Caki2 (cell line): ENCODE measurements at places on chromosomes 2 and 18.

DNA sequence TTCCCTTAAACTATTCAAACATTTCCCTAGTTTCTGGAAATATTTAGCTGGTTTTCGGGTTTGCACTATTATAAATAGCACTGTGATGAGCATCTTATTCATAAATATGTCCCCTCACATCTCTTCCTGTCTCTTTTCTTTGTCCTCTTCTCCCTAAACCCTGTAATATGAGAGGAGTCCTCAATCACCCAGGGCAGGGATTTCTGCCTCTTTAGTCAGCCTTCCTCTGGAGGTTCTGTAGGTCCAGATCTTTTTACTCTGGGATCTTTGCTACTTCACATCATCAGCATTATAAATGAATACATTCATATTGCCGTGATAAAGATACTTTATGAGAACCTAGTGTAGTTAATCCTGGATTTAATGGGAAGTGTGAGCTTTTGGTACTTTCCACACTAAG is 87.9 kb upstream of the TTN start:
- DNase-seq, result no peak

DNA sequence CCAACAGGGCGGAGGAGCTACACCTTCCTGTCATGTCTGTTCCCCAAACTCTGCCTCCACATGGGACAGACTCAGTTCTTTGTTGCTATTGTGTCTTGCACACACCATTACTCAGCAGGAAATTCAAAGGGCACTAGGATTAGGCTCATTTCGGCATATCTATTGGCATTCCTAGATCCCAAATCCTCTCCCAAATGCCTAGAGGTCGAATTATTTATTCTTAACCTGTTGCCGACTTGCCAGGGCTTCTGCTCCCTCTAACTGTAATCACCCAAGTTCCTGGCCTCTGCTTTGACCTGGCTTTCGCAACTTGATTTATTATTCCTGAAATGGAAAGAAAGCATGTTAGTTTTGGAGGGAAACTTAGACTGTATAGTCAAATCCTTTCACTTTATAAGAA is 67.8 kb upstream of the ST6GAL2 start:
- DNase-seq, result no peak

GRCh38 chr2:16218625-16219024 is 278.3 kb downstream of the MYCN start:
- no peak for DNase-seq

DNA sequence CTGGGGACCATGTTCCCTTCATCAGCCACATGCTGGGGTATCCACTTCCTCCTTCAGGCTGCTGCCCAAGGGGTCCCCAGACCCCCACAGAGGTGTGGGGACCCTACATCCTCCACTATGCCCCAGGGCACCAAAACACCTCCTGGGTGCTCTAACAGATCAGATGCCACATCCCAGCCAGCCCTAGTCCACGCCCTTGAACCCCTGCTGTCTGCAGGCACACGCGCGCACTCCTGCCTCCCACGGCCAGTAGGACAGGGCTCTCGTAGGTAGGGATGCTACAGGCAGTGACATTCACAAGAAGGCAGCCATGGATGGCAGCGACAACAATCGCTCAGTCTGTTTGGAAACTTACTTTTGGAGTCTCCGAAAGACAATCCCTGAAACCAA is 3.0 kb upstream of the GPC1 start:
- no peak for DNase-seq

DNA sequence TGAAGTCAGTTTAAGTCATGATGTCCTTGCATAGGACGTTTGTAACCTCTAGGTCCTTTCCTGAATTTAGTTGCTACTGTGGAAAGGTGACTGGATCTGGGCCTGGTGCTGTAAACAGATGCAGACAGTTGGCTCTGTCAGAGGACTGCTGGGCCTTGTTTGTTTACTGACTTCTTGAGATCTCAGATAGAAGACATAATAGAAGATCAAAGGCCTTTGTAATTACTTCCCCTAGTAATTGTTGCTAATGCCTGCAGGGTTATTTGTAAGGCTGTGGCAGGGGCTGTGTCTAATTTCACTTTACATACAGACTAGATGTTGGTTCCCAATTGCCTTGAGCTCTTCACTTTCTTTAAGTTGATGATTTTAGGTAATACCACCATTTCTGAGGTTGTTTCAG is 42.5 kb downstream of the LYPD6B start:
- no peak for DNase-seq

- no peak for DNase-seq
These were observed 13.2 kb downstream of the SLC9A2 start for GRCh38 chr2:102632380-102633175.

- no peak for DNase-seq
These were observed 180.6 kb downstream of the ZNF407 start for GRCh38 chr18:74778191-74778847.

DNA sequence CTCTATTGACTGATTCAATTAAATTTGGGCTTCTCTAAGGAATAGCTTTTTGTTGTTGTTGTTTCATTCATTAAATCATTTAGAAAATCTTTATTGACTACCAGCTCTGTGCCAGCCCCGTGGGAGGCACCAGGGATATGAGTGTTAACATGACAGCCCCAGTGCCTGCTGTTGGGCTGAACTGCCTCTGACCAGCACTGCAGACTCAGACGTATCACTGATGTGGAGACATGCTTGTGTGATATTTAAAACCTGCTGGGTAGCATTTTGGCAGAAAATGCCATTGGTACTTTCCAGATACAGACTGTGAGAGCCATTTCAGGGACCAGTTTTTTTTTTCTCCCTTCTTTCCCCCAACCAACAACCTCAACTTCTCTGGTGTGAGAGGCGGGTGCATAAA is 38.6 kb upstream of the KCNF1 start:
- no peak for DNase-seq

DNA sequence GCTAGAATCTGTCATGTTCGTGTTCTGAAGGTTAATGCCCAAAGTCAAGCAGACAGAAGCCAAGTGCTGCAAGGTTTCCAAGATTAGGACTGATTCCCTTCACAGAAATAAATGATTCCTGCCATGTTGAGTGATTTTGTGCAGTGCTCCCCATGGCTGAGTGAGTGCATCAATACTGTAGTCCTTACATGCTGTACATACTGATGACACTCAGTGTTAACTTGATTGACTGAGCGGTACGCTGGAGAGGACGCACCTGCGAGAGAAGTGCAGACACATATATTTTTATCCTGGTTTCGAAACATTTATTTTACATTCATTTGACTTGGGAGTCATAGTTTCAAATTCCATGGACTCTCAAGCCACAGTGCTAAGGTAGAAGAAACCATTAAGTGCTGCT is 92.0 kb downstream of the ASXL3 start:
- DNase-seq, result no peak

DNA sequence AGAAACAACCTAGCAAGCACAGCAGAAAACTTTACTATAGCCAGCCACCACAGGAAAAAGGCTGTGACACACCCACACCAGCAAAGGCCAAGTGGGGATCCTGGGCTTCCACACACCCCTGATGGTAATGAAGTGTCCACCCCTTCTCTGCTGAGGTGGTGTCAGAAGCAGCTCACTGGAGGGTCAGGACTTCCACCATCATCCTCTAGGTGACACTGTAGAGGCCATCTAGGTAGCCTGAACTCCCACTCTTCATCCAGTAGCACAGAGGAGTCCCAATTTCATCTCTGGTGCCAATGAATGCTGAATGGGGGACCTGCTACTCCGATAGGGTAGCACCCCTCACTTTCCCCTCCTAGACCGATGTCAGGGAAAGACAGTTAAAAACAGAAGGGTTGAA is 1544.4 kb downstream of the LRP1B start:
- peak; percentile 33 for DNase-seq

DNA sequence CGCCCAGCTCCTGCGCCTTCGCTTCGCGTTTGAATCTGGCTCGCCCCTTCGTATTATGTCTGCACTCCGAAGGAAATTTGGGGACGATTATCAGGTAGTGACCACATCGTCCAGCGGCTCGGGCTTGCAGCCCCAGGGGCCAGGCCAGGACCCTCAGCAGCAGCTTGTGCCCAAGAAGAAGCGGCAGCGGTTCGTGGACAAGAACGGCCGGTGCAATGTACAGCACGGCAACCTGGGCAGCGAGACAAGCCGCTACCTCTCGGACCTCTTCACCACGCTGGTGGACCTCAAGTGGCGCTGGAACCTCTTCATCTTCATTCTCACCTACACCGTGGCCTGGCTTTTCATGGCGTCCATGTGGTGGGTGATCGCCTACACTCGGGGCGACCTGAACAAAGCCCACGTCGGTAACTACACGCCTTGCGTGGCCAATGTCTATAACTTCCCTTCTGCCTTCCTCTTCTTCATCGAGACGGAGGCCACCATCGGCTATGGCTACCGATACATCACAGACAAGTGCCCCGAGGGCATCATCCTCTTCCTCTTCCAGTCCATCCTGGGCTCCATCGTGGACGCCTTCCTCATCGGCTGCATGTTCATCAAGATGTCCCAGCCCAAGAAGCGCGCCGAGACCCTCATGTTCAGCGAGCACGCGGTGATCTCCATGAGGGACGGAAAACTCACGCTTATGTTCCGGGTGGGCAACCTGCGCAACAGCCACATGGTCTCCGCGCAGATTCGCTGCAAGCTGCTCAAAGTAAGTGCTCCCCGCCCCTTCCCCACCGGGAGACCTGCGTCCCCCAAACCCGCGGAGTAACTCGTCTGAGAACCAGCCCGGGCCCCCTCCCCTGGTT is 453 bp downstream of the KCNJ3 start:
- DNase-seq, result no peak

DNA sequence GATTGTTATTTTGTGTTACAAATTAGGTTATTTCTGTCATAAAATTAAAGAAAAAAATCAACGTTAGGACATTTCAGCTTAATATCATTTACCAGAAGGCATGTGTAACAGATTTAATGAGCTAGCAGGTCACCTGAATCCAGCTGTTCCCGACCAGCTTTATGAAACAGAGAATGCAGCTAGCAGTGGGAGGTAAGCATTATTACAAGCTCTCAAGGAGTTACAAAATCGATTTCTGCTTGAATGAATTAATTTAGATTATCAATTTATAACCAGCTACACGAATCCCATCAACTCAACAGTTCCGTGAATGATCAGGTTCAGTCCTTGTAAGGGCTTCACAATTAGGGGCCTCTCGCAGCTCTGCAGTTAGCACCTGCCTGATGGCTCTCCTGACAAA is 211.9 kb downstream of the PTGR3 start:
- no peak for DNase-seq

DNA sequence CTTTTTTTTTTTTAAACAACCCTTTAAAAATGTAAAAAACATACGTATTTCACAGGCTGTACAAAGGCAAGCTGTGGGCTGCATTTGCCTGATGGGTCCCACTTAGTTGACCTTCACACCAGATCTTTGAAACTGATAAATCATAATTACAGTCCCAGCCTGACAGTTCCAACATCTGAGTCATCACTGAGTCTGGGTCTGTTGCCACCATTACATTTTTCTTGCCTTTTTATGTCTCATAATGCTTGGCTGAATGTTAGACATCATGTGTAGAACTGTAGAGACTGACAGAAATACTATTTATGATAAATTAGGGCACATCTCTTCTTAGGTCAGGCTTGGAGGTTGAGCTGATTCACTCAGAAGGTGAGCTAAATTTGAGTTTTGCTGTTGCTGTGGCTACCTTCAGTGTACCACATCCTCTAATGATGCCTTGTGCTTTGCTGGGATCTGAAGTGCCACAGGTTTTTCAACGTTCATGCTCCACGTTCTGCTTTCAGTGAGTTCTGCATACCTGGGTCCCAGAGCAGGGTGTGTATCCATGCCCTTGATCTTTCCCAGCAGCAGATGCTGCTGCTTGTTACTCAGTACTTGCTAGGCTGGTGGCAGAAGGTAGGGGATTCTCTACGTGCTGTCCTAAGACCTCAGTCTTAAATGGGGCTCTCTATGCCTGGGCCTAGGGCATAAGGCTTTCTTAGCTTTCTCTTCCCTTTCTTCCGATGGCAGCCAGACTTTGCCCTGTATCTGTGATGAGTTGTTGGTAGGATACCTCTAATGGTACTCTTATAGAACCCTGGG is 160.6 kb upstream of the SMAD7 start:
- no peak for DNase-seq

GRCh38 chr2:51981783-51982182 is 949.9 kb upstream of the NRXN1 start:
- no peak for DNase-seq

- DNase-seq, result no peak
These were observed 7.6 kb downstream of the BCL2 start for GRCh38 chr18:63312019-63312409.

DNA sequence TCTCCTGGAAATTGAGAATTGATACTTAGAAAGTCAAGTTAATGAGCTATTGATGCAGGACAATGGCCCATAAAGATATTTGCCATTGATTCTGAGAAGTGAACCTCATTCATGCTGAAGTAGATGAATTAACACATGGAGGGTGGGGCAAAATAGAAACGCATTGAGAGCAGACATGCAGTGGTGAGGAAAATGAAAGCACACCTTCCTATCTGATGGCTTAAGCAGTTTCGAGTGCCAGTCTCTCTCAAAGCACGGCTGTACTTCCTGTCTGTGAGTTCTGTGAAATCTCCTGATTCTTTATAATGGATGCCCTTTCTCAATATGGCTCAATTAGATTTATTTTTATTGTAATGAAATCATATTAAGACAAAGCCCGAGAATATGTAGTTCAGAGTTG is 247.0 kb downstream of the TMX3 start:
- DNase-seq, result no peak

GRCh38 chr2:183718246-183718645 is 594.0 kb downstream of the NUP35 start:
- DNase-seq, result no peak
